Thoracic aorta (tissue), 2 donors: ENCODE measurements at places on chromosomes 16 and 17.

- DNase-seq, result no peak
Observed at GRCh38 chr16:84548508-84548907, 44.0 kb upstream of the MEAK7 start.

GRCh38 chr16:12153662-12154061 is 177.1 kb downstream of the SNX29 start:
- DNase-seq, result no peak

DNA sequence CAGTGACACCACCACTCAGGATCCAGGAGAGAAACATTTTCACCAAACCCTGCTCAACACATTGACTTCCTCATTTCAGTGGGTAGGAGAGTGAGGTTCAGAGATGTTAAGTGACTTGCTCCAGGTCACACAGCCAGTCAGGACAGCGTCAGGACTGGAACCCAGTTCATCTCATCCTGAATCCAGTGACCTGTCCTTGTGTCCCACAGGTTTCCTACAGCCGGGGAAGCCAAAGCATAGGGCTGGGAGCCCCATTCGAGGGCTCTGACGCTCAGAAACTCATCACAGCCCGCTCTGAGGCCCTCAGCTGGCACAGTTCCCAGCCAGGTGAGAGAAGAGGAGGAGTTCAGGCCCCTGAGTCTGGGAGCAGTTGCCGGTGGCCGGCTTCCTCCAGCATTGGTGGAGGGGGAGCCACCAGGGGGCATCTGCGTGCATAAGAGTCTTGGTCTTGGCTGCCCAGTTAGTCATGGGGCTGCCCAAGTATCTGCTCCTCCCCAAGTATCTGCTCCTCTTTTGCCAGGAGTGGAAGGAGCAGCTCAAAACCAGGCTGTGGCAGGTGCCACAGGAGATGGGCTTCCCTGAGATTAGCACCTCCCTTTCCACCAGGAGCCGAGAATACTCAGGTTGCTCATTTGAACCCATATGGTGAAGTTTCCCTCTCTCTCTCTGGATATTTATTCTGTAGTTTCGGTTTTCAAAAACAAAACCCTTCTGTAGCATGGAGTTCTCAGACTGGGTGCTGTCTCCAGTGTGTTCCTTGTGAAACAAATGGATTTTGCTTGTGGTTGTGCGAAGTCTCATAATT is 56.0 kb downstream of the TNFRSF13B start:
- DNase-seq, result no peak

DNA sequence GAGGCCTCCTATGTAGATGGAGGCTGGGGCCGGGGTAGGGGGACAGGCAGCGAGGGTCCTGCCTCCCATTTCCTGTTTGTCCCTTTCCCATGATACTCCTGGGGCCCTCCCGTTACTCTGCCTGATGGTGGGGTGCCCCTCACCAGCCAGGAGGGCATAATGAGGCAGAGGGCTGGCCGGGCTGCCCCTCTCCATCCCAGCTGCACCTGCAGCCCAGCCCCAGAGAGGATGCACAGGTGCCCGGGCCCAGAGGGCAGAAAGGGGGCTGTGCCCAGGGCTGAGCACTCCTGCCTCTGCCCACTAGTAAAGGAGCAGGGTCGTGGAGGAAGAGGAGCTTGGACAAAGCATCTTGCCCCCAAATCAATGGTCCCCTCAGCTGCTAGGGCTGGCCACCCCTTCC is 10.4 kb downstream of the ADAM11 start:
- DNase-seq, result no peak

DNA sequence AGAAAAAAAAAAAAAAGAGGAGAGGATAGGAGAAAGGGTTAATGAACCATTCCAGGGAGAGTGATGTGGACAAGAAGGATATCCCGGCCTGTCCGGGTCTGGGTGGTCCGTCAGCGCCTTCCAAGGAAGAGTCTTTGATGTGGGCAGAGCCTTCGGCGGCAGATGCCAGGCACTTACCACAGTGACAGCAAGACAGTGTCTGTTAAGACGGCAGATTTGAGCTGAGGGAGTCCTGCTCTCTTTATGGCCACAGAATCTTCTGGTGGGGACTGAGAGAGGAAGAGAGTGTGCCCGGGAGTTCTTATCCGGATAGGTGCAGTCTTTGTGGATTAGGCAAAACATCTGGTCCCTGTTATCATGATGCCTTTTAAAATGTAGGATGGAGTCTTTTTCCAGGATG is 95.2 kb downstream of the ZDHHC7 start:
- no peak for DNase-seq

DNA sequence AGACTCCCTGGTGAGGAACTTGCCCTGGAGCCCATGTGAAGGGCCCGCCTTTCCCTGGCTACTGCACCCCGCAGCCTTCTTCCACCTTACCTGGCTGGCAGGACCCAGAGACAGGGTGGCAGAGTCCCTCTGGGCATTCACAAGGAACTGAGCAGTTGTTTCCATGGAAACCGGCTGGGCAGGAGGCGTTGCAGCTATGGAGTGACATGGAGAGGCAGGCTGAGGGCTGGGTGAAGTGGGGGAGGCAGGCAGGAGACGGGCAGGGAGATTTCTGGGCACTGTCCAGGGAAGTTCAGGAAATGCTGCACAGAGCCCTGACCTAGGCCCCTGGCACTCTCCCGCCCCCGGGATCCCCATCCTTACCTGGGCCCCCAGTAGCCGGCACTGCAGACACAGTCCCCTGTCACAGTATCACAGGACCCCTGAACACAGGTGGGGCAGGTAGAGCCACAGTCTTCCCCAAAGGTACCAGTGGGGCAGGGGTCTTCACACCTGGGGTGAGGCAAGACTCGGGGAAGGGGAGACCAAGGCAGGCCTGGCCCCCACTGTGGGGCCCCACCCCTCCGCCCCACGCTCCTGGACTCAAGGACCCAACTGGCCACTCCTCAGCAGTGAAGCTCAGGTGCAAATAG is 5.9 kb downstream of the SCARF1 start:
- no peak for DNase-seq

DNA sequence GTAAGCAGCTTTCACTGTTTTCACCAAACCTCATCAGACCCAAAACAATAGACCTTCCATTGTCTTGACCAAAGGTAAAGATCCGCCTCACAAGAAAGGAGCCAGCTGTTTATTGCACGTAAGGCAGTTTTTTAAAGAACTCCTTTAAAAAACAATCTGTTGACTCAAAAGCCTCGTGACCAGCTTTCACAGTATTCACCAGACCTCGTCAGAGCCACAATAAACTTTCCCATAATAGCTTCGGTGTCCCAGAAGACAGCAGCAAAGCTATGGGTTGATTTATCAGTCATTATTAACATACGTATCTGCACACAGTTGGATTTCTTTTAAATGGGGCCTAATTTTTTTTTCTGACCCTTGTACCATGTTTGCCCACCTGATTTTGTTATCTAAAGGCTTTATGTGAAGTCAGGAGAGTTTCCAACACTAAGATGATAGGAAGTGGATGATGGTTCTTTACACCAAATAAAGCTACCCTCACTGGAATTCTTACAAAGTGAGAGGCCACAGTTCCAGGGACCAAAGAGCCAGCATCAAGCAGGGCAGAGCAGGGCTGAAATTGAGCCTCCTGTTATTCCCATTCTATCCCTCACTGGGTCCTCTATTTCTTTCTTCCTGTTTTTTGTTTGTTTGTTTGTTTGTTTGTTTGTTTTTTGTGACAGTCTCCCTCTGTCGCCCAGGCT is 17.6 kb upstream of the HELZ start:
- no peak for DNase-seq
